ENCODE measurements at places on chromosomes 6 and 20. TPM values are rescaled to one million over a fixed set of nuclear protein-coding genes. Genes with fewer than 3 reads are reported as not detected.

Gene COL12A1
- 67.6 TPM for polyA plus RNA-seq

Gene KCNK5
- polyA plus RNA-seq = 15.4 TPM

GRCh38 chr6:12335131-12335527 is 45.0 kb downstream of the EDN1 start:
- no peak for DNase-seq

- DNase-seq = no peak
These were observed 183.0 kb downstream of the TASP1 start for GRCh38 chr20:13455713-13456112.

GRCh38 chr6:154991207-154991606 is 3.9 kb upstream of the TIAM2 start:
- no peak for DNase-seq

DNA sequence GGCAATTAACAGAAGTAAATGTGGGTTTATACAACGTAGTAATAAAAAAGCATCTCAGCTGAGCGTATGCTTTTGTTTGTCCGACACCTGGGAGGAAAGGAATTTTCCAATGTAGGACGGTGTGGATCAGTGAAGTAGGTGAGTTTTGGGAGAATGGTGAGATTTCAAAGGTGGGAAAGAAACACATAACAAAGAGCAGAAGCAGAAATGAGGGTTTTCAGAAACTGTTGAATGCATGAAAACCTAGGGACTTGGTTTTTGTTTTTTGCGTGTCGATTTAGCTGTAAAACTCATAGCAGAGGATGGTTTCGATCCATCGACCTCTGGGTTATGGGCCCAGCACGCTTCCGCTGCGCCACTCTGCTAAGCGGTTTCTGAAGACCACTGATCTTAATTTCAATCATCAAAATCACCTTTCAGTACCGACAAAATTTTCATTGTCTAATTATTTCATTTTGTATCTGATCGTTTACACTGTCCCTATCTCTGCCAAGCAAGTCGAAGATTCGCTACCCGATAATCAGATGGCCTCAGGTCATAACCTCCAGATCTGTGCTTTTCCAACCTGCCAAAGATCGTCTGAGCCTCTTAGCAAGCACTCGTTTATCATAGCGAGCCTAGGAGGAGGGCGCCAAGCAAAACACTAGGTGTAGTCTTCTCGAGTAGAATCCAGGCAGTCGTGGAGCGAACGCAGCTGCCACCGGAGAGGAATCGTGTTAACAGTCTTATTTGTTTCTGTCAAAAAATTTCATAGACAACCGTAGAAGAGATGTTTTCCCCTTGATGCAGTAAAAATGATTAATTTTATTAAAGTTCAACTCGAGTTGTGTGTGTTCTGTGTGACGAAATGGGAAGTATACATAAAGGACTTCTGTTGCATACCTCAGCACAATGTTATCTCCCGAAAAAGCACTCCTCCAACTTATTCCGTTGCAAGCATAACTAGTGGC is 20.9 kb upstream of the POM121L2 start:
- DNase-seq = no peak

- no peak for DNase-seq
These were observed 176.9 kb upstream of the GGTLC1 start for GRCh38 chr20:24165301-24166122.
